Osteocyte (in vitro differentiated cells): ENCODE measurements at places on chromosomes 2 and 18. TPM values are rescaled to one million over a fixed set of nuclear protein-coding genes. Genes with fewer than 3 reads are reported as not detected.
A peak's percentile ranks its signal among the peaks of the same experiment; 100 is the strongest.

MPP4 gene
- 0.52 and 0.83 TPM in 2 replicates for total RNA-seq

DSG4 gene
- not detected in 2 replicates for total RNA-seq

CNPPD1 gene
- 42.8 and 45.7 TPM in 2 replicates for total RNA-seq

GRCh38 chr18:7617738-7618422 is 50.8 kb downstream of the PTPRM start:
- DNase-seq = no peak
- peak overlapping the region; percentile 83 for H3K27ac ChIP-seq
- H3K4me3 ChIP-seq = peak overlapping the region; percentile 61
- no peaks in the 10 kb centered on the region for H3K36me3 ChIP-seq
- no peaks in the 10 kb centered on the region for H3K27me3 ChIP-seq

APCDD1 gene
- total RNA-seq = 1.4 and 2.6 TPM in 2 replicates
